Stimulated activated CD8-positive, alpha-beta memory T cell treated with anti-CD3 and anti-CD28 coated beads, Interleukin-4, amount 100 ng/mL, for 4 hours (primary cell): ENCODE measurements at places on chromosomes 16 and 17.

GRCh38 chr17:16329519-16330271, 23.6 kb downstream of the CENPV start:
- DNase-seq, result no peak

DNA sequence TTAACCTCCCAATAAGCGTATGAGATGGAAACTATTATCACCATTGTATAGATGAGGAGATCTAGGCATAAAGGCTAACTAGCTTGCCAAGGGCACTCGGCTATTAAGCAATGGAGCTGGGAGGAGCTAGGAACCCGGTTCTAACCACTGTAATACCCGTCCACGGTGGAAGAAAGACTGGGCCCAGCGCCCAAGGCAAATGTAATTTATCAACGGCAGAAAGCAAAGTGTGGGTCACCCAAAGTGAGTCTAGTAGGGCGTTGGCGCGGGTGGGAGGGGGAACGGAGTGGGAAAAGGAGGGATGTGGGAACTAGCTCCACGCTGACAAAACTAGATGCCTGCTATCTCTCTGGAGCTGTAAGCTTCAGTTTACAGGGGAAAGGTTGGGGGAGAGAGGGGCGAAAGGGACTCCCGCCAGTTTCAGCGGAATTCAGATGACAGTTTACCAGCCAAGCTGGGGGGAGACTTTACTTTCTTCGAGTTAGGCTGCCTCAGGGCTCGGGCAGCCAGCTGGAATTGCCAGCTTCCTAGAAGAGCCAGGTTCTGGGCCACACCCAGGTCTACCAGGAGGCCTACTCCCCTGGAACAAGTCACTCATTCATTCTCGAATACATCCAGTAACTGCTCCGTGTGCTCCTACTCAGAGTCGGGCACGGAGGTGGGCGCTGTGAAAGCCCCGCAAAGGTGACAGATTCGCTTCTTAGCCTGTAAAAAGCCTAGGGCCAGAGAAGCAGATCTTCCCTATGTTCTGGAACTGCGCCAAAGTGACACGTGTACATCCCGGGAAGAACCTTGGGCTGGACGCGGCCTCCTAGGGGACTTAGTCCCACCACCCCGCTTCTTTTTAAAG, 837 bp downstream of the LRRC59 start:
- DNase-seq, result no peak

- no peak for DNase-seq
Observed at GRCh38 chr16:27840311-27841060, 223.0 kb downstream of the GSG1L start.

DNA sequence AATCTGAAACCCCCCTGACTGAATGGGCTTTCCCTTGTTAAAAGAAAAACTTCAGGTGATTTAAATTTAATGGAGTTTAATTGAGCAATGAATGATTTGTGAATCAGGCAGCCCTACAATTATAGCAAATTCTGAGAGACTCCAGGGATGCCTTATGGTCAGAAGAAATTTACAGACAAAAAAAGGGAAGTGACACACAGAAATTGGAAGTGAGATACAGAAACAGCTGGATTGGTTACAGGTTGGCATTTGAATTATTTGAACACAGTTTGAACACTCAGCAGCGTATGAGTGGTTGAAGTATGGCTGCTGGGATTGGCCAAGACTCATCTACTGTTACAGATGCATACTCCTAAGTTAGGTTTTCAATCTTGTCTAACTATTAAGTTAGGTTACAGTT, 19.0 kb upstream of the CPHXL start:
- DNase-seq, result no peak

DNA sequence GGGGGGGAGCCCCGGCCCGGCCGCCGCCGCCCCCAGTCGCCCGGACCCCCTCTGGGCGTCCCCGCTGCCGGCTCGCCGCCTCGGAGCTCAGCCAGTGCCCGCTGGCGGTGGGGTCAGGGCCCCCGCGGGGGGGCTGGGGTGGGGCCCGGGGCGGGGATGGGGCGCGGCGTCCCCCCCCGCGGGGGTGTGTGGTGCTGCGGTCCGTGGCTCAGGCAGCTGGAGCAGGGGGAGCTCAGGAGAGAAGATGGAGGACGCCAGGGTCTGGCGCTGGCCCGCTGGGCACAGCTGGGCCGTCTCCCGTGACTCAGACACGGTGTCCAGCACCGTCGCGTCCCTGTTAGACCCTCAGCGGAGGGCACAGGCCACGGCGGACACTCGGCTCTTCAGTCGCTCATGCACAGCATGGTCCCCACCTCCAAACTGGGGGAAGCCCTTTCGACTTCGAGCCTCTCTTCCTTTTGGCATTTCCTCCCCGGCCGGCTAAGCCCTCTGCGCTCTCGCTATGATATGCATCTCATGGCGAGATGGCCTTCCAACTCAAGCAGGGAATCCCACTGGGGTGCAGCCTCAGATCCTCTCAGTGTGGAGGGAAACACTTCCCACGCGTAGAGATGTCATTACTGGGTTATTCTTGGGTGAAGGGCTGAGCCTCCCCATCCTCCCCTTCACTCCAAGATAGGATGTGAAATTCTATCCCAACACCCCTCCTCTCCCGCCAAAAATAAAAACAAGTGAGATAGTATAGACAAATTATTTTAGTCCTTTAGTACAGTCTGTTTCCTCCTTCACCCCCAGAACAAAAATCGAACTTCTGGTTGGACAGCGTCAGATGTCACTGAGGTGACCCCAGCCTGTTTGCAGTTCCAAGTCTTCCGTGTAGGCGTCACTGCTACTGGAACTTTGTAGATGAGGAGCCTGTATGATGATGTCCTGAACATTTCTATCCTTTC, 522 bp upstream of the VEZF1 start:
- peak; percentile 33 for DNase-seq

GRCh38 chr16:70496513-70496912, 26.8 kb downstream of the COG4 start:
- DNase-seq, result no peak

DNA sequence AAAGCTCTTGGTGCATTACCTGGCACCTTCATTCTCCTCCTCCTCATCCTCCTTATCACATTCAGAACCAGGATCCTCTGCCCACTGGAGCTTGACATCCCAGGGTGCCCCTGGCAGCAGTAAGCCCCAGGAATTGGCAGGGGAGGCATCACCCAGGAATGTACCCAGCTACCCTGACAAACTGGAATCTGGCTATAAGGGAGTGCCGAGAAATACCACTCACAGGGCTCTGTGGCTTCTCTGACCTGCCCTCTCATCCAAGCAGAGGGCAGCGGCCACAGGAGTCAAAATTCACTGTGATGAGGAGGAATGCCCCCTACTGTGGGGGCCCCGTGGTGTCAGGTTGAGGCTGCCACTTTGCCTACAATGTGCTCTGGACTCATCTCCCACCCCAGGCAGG, 19.6 kb downstream of the MPP3 start:
- no peak for DNase-seq

- no peak for DNase-seq
Observed at GRCh38 chr16:2331931-2332267, 8.6 kb downstream of the ABCA3 start.

DNA sequence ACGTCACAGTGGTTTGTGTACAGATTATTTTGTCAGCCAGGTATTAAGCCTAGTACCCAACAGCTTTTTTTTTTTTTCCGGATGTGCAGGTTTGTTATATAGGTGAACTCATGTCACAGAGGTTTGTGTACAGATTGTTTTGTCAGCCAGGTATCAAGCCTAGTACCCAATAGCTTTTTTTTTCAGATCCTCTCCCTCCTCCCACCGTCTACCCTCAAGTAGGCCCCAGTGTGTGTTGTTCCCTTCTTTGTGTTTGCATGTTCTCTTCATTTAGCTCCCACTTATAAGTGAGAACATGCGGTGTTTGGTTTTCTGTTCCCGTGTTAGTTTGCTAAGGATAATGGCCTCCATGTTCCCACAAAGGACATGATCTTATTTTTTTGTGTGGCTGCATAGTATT, 19.9 kb downstream of the RPTOR start:
- no peak for DNase-seq

- no peak for DNase-seq
Observed at GRCh38 chr17:74654742-74655141, 31.2 kb upstream of the CD300E start.

- no peak for DNase-seq
Observed at GRCh38 chr16:55274391-55274790, 49.6 kb upstream of the IRX6 start.

GRCh38 chr16:87317750-87318644, 805 bp upstream of the C16orf95 start:
- DNase-seq, result no peak

GRCh38 chr17:901964-902363, 77.6 kb downstream of the NXN start:
- DNase-seq, result no peak

DNA sequence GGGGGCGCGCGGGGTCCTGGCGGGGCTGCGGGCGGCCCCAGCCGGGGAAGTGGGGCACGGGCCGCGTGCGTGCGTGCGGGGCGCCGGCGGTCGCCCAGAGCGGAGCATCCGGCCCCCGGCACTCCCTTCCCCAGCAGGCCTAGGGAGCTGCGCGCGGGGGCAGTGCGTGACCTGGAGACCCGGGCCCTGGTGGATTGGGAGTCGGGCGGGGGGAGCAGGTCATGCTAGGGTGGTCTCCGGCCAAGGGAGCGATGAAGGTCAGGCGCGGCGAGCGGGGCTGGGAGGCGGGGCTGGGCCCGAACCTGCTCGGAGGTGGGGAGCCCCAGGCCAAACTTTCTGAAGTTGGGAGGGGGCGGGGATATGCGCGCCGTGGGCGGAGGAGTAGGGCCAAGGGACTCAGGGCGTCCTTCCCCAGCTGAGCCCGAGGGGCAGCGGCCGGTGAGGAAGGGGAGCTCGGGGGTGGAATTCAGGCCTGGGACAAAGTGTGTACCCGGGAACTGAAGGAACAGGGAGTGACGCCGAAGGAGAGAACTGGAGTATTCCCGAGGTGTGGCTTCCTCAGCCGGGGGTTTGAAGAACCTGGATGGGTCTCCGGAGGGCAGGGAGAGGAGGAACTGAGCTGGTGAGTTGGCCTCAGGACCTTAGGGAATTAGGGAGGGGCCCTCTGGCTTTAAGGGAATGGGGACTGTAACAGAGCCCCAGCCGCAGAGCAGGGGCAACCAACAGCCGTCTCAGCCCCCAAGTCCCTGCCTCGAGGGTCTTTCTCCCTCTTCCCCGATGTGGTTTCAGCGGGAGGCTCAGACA, 589 bp downstream of the XYLT2 start:
- DNase-seq, result peak; percentile 18

- DNase-seq, result no peak
Observed at GRCh38 chr17:72514891-72515290, 394.1 kb downstream of the SOX9 start.

- no peak for DNase-seq
Observed at GRCh38 chr16:83994087-83994486, 26.0 kb downstream of the NECAB2 start.

- no peak for DNase-seq
Observed at GRCh38 chr17:35432176-35433074, at the start of gene SLFN12. Gene SLFN12, minus strand, starts transcription at chr17:35432500. Its CDS starts 9,472 bp downstream, at chr17:35423028.

DNA sequence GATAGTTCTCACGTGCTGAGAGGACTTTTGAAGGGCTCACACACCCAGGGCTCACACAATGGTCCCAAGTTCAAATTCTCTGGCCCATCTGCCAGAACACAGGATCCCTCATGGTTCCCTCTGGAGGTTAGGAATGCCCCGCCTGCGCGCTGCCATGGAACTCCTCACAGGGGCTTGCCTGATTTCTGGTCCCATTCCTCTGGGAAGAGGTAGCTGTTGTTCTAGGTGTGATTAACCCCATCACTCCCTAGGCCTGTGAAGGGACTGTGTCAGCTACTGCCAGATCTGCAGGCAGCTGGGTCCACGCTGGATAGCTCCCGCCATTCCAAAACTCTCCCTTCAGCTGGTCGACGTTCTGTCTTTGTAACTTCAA, 2.3 kb upstream of the ARMC5 start:
- no peak for DNase-seq

GRCh38 chr17:34709158-34709754, 129.9 kb downstream of the TMEM132E start:
- no peak for DNase-seq

DNA sequence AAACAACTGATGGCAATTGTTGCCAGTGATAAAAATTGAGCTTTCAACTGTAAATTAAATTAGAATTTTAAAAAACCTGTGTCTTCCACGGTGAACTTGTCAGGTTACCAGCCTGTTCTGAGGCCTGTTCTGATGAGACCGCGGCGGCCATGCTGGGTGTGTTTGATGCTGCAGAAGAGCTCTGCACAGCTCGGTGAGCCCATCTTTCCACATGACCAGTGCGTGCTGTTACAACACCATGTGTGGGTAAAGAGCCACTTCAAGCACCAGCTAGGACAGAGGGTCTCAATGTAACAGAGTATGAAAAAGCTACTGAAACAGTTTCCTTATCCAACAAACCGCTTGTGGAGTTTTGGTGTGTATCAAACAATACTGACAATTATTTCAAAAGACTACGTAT, 48.5 kb downstream of the RPTOR start:
- no peak for DNase-seq

DNA sequence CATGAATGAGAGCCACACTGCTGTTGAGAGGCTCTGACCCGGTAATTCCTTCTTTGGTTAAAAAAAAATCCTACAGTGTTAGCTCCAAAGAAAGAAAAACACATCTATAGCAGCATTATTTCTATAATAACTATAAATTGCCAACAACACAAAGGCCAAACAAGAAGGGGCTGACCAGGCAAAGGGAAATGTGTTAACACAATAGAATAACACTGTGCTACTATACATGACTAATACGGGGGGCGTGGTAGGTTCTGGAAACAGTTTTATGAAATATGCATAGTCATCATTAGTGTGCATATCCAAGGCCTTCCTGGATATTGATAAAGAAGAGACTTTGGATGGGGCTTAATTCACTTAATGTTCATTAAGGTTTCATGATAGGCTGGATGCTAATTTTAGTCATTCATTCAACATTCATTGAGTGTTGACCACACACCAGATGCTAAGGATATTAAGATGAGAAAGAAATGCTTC, 50.0 kb upstream of the CCL1 start:
- DNase-seq, result no peak

DNA sequence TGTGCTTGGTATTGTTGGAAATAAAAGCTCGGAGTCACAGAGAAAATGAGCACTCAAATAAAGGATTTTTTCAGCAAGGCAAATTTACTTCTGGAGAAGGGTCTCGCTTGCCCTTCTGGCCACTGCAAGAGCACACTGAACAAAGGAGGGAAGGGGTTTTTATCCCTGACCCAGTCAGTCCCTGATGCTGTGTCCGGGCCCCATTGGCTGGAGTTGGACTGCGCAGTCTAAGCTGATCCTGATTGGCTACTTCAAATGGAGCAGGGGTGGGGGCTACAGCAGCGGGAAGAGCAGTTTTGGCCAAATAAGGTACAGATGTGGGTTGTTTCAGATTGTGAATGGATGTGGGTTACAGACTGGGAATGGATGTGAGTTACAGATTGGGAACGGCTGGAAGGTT, 4.3 kb upstream of the NLRP1 start:
- no peak for DNase-seq

- no peak for DNase-seq
Observed at GRCh38 chr17:42399121-42399520, 10.9 kb upstream of the STAT3 start.
